Bladder microvascular endothelial cell (primary cell): ENCODE measurements at places on chromosomes 13 and 19. TPM values are rescaled to one million over a fixed set of nuclear protein-coding genes. Genes with fewer than 3 reads are reported as not detected.

ZNF296 gene
- 0.13 and 0.16 TPM in 2 replicates for total RNA-seq

LGALS14 gene
- total RNA-seq, result not detected in 2 replicates

CPB2 gene
- total RNA-seq, result not detected in 2 replicates

ZSCAN5B gene
- total RNA-seq, result not detected in 2 replicates

CDX2 gene
- not detected in 2 replicates for total RNA-seq

VAV1 gene
- total RNA-seq, result not detected in 2 replicates

KLC3 gene
- total RNA-seq, result 0.13 and 0.16 TPM in 2 replicates

IZUMO2 gene
- not detected in 2 replicates for total RNA-seq

CCL25 gene
- total RNA-seq, result not detected in 2 replicates

C3 gene
- total RNA-seq, result under 0.01 and 4.5 TPM in 2 replicates

KPNA3 gene
- 25.6 and 50.3 TPM in 2 replicates for total RNA-seq

ZNF93 gene
- 3.6 and 7.0 TPM in 2 replicates for total RNA-seq

ZNF587B gene
- total RNA-seq, result 8.6 and 20.8 TPM in 2 replicates

NLRP11 gene
- 0.06 TPM in 1 of 2 replicates, not detected in the other for total RNA-seq

TLE2 gene
- 13.4 and 32.9 TPM in 2 replicates for total RNA-seq

OR10H1 gene
- total RNA-seq, result not detected in 2 replicates

CAPNS1 gene
- total RNA-seq, result 343 and 488 TPM in 2 replicates

C1QTNF9 gene
- 0.06 and 0.97 TPM in 2 replicates for total RNA-seq
